ENCODE measurements at places on chromosomes 12 and 14.

DNA sequence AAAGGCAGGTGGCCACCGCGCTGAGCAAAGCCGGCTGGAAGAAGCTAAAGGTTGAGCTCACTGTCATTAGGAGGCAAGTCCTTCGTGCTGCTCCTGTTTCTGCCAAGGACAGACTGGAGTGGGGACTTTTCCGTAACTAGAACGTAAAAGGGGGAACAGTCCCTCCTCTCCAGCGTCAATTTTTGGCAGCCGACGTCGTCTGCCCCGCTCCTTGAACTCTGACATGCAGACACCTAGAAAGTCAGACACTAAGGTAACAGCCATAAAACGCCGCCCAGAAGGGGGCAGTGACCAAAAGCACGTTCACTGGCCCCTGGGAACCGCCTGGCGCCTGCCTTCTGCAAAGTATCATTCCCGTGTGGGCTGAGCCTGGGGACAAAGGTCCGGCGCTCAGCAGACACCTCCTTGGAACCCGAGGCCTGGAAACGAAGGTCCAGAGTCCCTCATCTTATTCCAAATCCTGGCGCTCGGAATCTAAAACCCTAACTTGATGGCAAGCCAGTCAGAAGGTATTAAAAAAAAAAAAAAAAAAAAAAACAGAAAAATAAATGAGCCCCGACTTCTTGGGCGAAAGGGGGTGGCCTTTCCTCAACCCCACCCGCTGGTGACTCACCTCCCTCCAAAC lies 1.1 kb upstream of the LRP1 start:
- DNase-seq, result no peak

DNA sequence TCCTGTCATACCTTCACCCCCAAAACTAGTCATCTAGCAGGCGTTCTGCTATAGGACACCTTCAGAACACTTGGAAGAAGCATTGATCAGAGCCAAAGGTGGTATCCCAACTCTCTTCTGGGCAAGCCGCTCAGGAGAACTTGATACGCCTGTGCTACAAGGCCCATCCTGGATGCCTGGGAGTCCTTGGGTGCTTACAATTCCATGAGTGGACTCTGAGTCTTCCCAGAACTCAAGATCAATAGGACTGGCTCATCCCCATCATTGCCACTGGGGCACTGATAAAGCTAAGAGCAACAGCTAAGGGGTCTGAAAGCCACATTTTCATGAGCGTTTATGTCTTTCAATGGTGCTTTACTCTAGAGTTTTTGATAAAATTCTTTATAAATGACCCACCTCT lies 1.9 kb downstream of the SPTB start:
- DNase-seq, result no peak

DNA sequence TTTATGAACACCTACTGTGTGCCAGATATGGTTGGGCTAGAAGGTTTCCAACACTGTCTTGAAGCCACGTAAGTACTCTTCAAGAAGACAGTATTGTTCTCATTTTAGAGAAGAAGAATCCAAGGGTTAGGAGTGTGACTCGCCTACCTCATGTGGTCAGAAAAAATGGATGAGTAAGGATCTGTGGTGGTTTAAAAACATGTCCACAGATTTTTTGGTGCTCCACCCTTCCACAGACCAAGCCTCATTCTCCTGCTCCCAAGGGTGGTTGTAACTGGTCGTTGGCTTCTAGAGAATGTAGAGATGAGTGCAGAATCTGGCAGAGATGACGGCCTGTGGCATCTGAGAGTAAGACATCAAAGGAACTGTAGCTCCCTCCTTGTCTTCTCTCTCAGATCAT lies 30.3 kb upstream of the TTC7B start:
- DNase-seq, result no peak

- DNase-seq, result peak; percentile 64
These were observed 345.0 kb downstream of the CCDC91 start for GRCh38 chr12:28535216-28535615.

DNA sequence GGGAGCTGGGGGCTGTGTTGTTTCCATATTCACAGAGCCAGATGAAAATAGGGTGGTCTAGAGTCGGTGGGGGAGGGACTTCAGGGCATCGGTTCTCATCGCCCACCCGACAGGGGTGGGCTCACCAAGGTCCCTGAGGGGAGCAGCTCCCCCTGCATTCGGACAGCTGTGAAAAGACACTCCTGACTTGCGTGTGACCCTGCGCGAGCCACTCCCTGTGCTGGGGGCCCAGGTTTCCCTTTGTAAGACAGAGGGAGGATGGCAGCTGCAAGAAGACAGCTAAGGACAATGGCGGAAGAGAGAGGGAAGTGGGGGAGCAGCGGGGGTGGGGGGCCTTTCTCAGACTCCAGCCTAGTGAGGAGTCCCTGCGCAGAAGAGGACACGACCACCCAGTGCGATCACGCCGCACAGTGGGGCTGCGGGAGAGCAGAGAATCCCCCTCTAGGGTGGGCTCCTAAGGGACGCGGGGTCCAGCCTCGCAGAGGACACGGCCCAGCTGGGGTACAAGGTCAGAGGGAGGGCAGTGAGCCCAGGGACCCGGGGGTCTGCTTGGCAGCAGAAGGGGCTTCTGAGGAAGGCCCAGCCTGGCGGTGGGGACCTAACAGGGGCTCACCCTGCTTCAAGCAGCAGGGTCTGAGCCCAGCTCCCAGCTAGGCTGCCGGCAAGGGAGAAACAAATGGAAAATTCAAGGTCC lies 326.9 kb upstream of the DIO3 start:
- no peak for DNase-seq

GRCh38 chr14:73741386-73741875 lies 27.2 kb upstream of the PNMA1 start:
- DNase-seq, result peak; percentile 70

GRCh38 chr12:131603939-131604795 lies 106.7 kb upstream of the SFSWAP start:
- no peak for DNase-seq

DNA sequence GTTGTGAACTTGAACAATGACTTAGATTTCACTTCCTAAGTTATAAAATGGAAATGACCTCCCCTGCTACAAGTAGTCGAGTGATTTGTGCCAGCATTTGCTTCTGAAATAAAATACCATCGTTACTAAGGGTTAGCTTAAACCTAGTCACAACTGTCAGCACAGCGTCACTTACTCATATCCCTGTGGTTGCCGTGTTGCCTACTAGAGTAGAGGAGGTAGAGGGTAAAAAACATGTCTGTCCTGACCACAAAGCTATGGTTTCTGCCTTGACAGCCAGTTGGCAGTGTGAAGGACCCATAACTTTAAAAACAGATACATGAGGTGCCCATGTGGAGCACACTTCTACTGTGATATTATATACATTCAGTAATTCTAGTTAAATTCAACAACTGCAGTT lies 234.2 kb upstream of the RGS6 start:
- DNase-seq, result no peak

- DNase-seq, result no peak
These were observed 437.4 kb downstream of the RMST start for GRCh38 chr12:97899956-97900355.

- no peak for DNase-seq
These were observed 144.7 kb upstream of the TMCC3 start for GRCh38 chr12:94795044-94795443.

DNA sequence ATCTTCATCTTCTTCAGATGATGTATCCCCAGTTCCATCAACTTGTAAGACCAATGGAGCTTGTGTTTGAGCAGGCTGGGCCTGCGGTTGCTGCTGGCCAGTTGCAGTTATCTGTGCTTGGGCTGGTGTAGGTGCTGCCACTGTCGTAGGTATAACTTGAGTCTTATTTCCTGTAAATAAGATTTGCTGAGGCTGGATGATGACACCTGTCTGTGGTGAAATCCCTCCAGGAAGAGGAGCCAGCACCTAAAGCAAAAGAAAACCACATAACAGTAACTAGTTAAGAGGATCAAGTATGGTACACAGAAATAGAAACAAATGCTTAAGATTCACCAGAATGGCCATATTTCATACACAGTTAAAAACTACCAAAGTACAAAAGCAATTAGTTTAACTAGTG lies 28.2 kb downstream of the GTF2A1 start:
- no peak for DNase-seq

DNA sequence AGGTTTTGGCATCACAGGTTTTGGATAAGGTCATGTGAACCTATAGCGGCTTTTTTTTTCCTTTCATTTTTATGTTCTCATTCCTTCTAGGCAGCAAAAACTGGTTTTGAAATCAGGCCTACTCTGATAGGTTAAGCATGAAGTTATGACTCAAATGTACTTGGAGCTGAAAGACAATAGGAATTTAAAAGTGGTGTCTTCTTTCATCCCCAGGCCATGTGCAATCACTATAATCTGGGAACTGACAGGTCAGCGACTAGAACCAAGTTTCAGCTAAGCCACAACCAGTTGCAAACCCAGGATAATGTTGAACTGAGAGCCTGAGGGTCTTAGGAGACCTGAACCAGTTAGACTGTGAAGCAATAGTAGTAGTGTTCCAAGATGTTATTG lies 74.3 kb downstream of the ANO6 start:
- DNase-seq, result peak; percentile 83

- no peak for DNase-seq
These were observed 4.5 kb downstream of the HCAR1 start for GRCh38 chr12:122726080-122726558.

GRCh38 chr12:2644683-2645405 lies 149.9 kb upstream of the FKBP4 start:
- DNase-seq, result no peak

GRCh38 chr12:47078733-47079467 lies 521 bp upstream of the PCED1B start:
- peak; percentile 46 for DNase-seq

- no peak for DNase-seq
These were observed 784.6 kb downstream of the TMTC2 start for GRCh38 chr12:83471341-83471740.

- peak; percentile 87 for DNase-seq
These were observed at the start of gene ARHGDIB for GRCh38 chr12:14961466-14962152. Gene ARHGDIB, minus strand, starts transcription at chr12:14961601. Its CDS starts 10,889 bp downstream, at chr12:14950712.

- DNase-seq, result no peak
These were observed 8.6 kb downstream of the GLIPR1 start for GRCh38 chr12:75489187-75489586.

DNA sequence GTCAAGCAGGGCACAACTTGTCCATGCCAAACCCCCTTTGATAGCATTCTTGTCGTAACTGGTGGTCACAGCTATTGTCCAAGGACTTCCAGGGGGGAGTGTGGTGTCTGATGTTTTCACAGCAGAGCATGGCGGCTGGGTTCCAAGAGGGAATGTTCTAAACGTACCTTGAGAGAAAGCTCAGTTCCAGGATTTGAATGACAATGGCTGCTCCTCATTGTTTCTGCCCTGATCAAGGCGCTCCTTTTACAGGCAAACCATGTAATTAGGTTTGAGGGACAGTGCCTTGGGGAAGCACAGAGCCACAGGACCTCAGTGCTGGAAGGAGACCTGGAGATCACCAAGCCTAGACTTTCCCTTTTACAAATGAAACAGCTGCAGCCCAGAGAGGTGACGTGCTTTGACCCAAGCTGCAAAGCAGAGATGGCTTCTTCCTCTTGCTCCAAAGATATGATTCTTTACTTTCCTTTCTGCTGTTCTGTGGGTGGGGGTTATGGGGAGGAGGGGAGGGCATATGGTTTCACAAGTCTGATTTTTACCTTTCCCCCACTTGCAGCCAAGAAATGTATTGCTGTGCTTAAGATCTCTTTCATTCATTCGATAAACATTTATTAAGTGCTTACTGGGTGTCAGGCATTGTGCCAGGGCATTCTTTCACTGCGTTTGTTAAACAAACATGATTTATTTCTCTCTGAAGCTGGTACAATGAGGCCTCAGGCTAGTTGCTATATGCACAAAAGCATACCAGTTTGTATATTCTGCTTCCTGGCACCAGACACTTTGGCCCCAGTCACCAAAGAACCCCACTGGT lies 172.8 kb downstream of the KTN1 start:
- DNase-seq, result peak; percentile 81

DNA sequence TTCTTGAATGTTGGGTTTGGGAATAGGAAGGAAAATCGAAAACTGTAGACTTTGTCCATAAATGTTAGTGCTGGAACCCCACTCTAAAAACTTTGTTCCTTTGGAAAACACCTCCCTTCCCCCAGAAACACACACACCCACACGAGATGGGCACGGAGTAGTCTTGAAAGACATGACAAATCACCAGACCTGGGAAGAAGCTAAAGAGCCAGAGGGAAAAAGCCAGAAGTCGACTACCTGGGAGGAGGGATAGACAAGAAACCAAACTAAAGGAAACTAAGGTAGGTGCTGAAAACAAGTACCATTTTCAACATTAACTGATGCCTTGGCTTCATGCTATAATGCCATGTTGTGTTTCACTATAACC lies 925 bp upstream of the NANOG start:
- no peak for DNase-seq

DNA sequence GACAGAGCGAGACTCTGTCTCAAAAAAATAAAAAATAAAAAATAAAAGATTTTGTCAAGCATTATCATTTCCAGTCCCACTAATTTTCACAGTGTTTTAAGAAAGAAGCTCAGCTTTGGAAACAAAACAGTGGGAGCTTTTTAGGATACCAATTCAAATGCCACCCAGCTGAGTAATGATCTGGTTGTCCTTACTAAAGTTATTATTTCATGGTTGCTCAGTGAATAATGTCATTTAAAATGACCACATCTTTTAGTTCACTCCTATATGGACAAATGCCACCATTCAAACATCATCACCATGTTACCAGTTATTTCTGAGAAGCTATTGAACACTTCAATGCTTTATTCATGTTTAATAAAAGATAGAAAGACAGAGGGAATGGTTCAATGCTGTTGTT lies 365.0 kb downstream of the CCER1 start:
- DNase-seq, result no peak

DNA sequence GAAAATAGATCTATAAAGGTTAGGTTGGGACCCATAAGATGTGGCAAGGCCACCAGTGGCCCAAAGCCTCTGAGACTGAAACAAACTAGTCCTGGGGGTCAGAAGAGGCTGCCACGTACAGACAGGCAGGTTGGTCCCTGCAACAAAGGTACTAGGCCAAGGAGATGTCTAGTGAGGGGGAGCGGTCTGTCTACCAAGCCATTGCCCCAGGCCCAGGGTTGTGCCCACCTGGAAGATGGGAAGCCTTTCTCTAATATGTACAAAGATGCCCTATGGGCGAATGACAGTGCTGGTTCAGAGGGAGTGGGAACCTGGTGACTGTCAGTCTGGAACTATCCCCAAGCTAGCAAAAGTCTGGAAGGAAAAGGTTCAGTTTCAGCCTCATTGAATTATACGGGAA lies 233.2 kb downstream of the RBM19 start:
- DNase-seq, result no peak

DNA sequence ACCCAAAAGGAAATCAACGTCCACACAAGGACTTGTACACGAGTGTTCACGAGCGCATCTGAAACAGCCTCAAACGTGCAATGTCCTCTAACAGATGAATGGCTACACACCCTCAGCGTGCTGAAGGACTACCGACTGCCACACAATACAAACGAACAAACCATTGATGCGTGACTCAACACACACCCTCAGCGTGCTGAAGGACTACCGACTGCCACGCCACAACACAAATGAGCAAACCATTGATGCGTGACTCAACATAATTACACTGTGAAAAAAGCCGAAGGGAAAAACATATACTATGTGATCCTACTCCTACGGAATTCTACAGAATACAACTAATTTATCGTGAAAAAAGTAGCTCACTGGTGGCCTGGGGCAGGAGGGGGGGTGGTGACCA lies 25.1 kb upstream of the BTBD6 start:
- DNase-seq, result no peak

Data from fibroblast of pulmonary artery (primary cell).